H9 (cell line): ENCODE measurements at places on chromosomes 4 and X. TPM values are rescaled to one million over a fixed set of nuclear protein-coding genes. Genes with fewer than 3 reads are reported as not detected.

Gene RGS12
- 14.0 and 16.9 TPM in 2 replicates for total RNA-seq

Gene PPARGC1A
- 1.2 and 1.7 TPM in 2 replicates for total RNA-seq

Gene SLC35A2
- total RNA-seq: 29.1 and 32.9 TPM in 2 replicates

Gene SSX4
- 0.29 TPM in 1 of 2 replicates, not detected in the other for total RNA-seq

Gene GAGE2A
- total RNA-seq: not detected in 2 replicates

Gene KIT
- total RNA-seq: 6.7 and 6.9 TPM in 2 replicates

Gene CFI
- total RNA-seq: not detected in 2 replicates

DNA sequence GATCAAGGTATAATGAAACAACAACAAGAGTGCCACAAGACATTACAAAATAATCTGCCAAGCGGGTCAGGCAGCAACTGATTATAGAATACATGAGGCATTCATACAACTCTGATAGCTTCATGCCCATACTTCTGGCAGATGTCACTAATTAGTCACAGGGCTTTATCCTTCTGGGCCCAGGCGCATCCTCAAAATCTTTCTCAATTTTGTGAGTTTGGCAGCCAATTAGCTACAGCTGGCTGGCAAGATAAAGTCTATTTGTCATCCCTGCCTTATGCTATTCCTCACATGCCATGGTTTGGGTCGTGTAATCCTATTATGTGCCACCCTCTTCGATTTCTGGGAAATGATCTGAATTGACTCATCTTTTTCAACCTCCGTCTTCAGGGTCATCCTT lies 254.3 kb downstream of the PACRGL start:
- no peak for DNase-seq

- peak; percentile 97 for DNase-seq
Observed at GRCh38 chrX:49039598-49040375, 3.4 kb downstream of the TFE3 start.
